ENCODE measurements at places on chromosomes 6 and 20.

DNA sequence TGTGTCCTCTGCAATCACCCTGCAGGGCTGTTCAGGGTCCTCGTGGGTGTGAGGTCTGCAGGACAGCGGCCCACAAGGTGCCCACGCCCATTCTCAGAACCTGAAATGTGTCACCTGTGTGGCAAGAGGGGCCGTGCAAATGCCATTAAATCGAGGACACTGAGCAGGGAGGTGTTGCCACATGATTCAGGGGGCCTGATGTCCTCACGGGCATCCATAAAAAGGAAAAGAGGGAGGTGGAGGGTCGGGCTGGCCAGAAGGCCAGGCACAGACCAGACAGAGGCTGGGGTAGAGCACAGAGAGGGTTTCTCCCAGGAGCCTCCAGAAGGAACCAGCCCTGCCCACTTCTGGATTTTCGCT lies 239.6 kb downstream of the ERMARD start:
- no peak for DNase-seq

- DNase-seq, result no peak
Observed at GRCh38 chr20:38579219-38579910, 1.6 kb upstream of the ADIG start.

DNA sequence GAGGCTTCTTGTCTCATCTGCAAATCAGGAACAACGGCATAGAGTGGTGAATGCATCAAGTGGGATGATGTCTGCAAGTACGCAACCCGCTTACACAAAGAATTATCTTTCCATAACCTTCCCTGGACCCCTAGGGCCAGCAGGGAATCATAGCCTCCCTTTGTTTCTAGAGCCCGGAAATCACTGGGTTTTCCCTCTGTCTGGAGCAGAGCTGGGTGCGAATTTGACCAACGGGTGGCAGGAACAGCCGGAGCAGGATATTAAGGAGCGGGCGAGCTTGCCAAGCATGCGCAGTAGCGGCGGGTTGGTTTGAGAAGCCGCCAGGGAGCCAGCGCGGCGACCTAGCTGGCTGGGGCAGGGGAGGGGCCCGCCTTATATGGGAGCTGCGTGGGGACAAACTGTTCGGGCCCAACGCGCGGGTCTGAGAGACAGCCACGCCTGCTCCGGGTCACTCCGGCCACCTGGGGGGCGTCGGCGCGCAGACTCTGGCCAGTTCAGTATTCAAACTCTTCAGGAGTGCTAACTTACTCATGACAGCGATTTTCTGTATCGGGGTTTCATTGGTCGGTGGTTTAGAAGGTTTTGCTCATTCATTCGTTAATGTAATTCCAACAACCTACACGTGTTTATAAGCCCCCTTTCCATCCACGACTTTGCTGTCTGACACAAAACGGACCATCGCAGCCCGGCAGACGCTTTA lies 1.6 kb upstream of the KIF16B start:
- DNase-seq, result peak; percentile 29

GRCh38 chr20:17825960-17826843 lies 126.4 kb downstream of the BANF2 start:
- DNase-seq, result no peak

- peak; percentile 88 for DNase-seq
Observed at GRCh38 chr6:105810105-105810921, 275.8 kb upstream of the PRDM1 start.

- DNase-seq, result no peak
Observed at GRCh38 chr20:10954137-10954840, 280.5 kb upstream of the JAG1 start.

DNA sequence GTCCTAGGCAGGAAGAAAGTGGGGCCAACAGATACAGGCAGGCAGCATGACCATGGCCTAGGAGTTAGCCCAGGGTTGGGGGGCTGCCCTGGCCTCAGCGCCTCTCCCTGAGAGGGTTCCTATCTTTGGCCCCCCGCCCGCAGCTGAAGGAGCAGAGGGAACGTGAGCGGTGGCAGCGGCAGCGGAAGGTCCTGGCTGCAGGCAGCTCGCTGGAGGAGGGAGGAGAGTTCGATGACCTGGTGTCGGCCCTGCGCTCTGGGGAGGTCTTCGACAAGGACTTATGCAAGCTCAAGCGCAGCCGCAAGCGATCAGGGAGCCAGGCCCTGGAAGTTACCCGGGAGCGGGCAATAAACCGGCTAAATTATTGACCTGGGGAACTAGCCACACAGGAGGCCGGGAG lies 32.6 kb downstream of the MOCS1 start:
- no peak for DNase-seq

DNA sequence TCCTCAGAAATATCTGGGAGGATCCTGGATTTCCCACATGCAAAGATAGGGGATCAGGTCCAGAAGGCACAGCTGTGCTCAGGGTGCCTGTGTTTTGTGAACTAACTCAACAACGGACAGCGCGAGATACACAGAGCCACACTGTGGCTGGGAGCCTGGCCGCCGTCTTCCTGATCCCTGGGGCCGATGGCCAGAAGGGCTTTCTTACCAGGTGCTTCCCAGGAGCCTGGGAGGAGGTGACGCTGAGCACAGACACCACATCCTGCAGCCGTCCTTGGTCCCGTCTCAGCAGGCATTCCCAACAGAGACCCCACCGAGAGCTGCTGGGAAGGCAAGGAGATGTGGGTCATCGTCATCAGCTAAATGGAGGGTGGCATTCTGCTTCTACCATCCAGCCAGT lies 144.6 kb upstream of the AFDN start:
- no peak for DNase-seq

DNA sequence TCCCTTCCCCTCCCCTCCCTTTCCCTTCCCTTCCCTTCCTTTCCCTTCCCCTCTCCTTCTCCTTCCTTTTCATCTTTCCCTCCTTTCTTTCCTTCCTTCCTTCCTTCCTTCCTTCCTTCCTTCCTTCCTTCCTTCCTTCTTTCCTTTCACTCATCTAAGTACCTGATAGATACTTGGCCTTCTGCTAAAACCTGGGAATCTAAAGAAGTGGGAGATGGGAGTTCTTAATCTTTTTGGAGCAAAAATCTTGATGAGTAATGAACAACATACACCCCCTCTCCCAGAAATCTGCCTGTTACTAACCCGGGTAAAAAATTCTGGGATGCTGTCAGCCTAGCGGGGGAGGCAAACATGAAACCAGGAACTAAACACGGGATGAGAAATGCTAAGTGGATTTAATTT lies 100.7 kb downstream of the VEGFA start:
- DNase-seq, result no peak

DNA sequence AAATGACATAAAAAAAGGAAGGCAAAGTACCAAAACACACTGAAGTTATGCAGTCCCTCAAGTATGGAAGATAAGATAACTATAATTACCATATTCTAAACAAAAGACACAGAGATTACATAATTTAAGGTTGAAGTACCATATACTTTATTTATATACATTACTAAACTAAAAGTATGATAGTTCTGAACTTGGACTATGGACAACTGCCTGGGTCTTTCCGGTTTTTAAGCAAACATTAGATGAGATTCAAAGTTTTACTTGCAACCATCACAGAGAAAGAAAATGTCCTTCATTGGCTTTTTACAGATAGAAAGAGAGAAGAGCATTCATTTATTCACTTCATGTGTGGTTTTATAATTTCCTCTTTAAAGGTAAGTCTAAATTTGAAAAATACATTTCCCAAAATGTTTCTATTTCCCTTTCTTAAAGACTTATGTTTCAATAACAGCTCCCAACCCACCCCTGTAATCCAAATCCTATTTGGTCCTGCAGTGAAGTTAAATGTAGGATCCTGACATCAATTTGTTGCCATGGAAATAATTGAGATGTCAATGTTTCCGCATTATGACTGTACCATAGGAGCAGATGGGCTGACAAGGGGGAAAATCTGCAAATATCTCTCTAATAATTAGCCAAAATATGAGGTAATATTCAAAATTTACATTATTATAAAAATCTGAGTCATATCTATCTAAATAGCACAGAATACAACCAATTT lies 63.7 kb downstream of the PTPRK start:
- peak; percentile 30 for DNase-seq

DNA sequence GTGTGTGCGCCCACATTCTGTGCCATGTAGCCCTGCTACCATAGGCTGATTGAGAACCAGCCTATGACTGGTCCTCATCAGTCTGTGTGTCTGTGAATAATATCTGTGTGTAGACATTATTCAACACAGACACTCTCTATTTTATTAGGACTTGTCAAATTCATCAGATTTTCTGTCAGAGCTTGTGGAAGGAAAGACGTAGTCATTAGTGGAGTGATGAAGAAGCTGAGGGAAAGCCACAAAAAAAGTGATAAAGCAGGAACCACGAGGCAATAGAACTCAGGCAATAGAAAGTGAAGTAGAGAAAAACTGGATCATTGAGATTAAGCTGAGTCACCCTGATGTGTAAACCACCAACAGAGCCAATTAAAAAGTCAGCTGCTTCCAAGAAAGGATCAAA lies 122.2 kb upstream of the MARCKS start:
- DNase-seq, result no peak

DNA sequence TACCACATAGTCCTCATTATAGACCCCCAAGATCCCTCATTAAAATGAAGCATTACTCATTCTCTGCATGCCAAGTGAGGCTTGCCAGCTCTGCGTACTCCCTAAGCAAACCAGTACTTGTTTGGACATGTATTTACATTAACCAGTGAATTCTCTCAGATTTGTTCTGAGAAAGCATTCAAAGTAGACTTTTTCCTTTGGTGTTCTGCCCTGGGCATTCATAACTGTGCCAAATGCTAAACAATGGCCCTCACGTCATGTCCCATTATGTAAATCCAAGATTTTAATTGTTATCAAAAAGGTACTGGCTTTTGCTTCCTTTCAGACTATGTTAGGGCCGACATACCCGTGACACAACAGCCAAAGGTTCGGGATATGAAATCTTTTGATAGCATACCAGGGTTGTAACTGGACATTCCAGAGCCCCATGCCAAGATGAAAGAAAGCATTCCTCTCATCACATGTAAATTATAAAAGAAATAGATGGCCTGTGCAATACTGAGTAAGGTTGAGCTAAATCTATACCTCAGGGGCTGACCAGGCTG lies 164.2 kb downstream of the ADAT2 start:
- no peak for DNase-seq

DNA sequence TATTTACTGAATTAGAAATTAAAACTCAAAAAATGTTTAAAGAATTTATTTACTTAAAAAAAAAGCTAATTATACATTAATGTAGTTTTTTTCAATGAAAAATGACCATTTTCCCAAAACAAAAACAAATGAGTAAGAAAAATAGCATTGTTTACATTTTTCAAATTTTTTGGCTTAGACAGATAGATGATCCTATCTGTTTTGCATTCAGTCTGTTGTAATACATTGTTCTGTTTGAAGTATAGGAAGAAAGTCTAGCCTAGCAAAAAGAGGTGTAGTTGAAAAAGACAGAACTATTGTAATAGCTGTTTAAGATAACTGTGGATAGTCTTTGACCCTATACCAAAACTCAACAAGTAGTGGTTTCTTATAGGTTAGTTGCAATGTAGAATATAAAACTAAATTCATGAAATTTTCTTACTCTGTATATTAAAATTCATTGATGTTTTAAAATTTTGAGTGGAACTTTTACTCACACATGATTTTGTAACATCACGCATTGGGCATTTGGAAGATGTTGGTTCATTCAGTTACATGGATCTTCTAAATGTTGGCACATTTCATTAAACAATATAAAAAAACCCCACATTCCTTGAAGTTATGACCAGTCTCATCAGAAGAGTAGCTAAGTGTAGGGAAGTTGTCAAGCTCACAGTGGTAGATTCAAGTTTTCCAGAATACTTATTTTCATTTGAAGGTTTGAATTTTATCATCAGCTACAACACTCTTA lies 62.0 kb downstream of the KCNS1 start:
- DNase-seq, result no peak

GRCh38 chr6:155272353-155273232 lies 8.8 kb downstream of the CLDN20 start:
- DNase-seq, result no peak

DNA sequence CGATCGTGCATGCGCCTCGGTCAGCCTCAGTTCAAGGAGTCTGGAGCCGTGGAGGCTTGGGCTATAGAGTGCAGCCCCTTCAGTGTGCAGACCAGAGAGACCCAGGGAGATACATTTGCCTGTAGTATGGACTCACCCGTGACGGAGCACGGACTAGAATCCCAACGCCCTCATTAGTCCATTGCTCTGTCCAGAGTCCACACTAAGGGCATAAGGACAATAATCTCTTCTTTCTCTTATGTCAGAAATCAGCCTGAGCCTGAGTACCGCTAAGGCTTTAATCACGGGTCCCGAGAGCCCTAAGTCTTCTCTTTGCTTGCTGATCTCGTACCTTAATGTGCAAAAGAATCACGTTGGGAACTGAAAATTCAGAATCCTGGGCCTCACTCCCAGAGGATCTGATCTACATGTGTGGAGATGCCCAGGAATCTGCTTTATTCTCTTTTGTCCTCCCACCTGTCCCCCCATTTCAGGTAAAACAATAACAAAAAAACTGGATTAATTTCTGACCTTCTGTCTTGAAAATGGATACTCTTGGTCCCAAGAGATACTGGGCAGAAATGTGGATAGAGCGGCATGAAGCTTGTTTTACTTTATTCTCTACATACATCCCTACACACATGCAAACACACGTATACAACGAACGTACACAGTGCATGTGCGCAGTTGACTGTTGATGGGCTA lies 671 bp downstream of the BPHL start:
- DNase-seq, result no peak

Measured in NCI-H1694 (cell line).